ENCODE measurements at places on chromosomes 2 and 18.

DNA sequence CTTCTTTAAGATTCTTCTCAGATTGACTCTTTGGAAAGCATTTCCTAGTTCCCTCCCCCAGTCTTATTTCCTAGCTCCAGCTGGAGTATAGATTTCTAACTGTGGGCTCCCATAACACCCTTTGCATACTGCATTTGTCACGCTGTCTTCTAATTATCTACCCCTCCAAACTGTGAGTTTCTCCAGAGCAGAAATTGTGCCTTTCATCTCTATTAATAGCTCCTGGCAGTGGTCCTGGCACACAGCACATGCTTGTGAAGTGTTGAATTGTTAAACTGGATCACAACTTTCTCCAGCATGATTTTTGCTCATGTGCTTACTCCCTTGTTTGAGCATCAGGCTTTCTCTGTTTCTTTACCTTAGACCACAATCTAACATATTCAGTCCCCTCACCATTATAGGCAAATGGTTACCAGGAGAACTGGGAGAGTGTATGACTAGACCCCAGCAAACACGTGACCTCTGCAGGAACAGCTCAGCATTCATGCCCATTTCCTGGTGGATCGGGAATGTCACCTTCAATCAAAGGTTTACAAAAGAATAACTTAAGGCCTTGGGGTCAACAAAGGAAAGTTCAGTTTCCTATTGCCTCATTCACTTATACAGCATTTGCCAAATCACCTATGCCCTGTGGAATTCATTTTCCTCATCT lies 175.7 kb upstream of the TANK start:
- no peak for DNase-seq

DNA sequence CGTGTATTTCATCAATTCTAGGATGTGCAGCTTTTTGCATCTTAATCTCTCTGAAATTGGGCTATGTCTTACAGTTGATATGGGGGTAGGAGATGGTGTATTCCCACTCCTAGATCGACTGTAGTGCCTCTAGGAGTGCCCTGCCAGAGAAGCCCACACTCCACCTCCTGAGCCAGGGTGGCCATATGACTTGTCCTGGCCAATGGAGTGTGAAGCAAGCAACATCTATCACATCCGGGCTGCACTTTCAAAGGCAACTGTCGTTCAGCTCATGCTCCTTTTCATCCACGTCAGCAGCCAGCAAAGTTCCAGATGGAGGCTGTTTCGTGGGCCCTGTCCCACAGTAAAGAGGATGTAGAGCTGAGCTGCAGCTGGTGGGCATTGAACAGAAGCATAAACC lies 149.4 kb upstream of the SLC1A4 start:
- DNase-seq, result no peak

DNA sequence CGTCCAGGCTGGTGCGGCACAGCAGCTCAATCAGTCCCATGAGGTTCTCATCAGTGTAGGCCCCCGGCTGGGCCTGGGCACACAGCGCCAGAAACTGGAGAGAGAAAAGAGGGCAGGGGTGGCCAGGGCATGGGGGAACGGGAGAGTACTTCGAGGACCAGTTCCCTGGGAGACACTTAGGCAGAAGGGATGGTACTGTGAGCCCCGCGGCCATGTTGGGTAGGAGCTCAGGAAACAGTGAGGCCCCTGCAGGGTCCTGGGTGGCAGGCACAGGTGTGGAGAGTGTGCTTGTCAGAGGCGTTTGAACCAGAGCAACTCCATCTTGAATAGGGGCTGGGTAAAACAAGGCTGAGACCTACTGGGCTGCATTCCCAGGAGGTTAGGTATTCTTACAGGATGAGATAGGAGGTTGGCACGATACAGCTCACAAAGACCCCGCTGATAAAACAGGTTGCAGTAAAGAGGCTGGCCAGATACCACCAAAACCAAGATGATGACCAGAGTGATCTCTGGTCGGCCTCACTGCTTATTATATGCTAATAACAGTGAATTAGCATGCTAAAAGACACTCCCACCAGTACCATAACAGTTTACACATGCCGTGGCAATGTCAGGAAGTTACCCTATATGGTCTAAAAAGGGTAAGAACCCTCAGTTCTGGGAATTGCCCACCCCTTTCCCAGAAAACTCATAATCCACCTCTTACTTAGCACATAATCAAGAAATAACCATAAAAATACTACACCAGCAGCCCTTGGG lies 51.9 kb upstream of the SEMA4C start:
- no peak for DNase-seq

DNA sequence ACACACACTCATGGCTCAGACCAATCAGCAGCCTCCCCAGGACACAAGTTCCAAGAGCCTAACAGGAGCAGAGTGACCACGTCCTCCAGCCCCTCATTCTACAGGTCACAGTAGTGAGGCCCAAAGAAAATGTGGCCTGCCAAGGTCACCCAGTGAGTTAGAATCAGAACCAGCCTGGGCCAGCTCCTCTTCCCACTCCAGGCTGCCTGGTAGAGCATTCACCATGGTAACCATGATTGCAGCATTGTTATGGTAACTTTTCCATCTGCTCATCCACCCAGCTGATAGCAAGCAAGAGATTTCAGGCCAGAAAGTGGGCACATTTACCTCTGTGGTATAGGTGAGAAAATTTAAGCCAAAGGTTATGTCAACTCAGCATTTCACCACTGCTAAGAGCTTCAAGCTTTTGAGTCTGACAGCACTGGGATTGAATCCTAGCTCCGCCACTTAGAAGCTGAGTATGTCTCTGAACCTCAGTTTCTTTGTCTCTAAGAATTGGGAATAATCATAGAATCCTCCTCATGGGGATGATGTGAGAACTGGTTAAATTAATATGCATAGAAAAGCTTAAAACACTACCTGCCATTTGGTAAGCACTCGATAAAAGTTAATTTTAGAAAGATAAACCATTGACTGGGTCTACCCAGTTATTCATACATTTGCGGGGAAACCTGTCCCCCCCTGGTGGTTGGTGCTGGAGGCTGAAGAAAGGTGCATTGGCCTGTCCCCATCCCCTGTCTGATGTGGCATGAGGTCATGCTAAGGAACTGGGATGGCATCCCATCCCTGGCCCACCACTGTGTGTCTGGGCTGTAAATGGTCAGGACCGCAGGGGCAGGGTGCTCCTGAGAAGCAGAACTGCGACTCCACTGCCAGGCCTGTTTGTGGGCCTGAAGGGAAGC lies 181.5 kb downstream of the KLHL29 start:
- DNase-seq, result peak; percentile 26

- no peak for DNase-seq
Observed at GRCh38 chr2:12116228-12116750, 369.9 kb downstream of the LPIN1 start.

GRCh38 chr2:119174993-119175347 lies 16.4 kb upstream of the C1QL2 start:
- DNase-seq, result no peak

- DNase-seq, result no peak
Observed at GRCh38 chr2:115939902-115940301, 1497.5 kb downstream of the DPP10 start.
